ENCODE measurements at places on chromosomes 11 and 22. TPM values are rescaled to one million over a fixed set of nuclear protein-coding genes. Genes with fewer than 3 reads are reported as not detected.

The INPP5J gene
- 0.34 TPM for total RNA-seq

The C11orf97 gene
- total RNA-seq = not detected

The HEPN1 gene
- not detected for total RNA-seq

The CD3G gene
- total RNA-seq = 140 TPM

The PGA3 gene
- not detected for total RNA-seq

The SLC6A5 gene
- total RNA-seq = not detected

The OTOG gene
- not detected for total RNA-seq

The KRTAP5-7 gene
- total RNA-seq = not detected

The SLCO2B1 gene
- 0.26 TPM for total RNA-seq

The GLYATL2 gene
- not detected for total RNA-seq

The RIBC2 gene
- 6.5 TPM for total RNA-seq

The IGSF22 gene
- not detected for total RNA-seq

The GUCY1A2 gene
- total RNA-seq = 0.06 TPM

The GRM5 gene
- total RNA-seq = not detected

The DDIAS gene
- total RNA-seq = 6.1 TPM

The CFAP300 gene
- total RNA-seq = not detected

The ENTHD1 gene
- total RNA-seq = 0.58 TPM

The PNPLA3 gene
- total RNA-seq = 0.16 TPM

The ARHGEF17 gene
- total RNA-seq = 0.06 TPM

The PRR33 gene
- total RNA-seq = 0.11 TPM

The PKP3 gene
- not detected for total RNA-seq

The OR10A6 gene
- not detected for total RNA-seq

The ANO5 gene
- total RNA-seq = 0.03 TPM

The HEPHL1 gene
- total RNA-seq = not detected

The OR56A1 gene
- total RNA-seq = not detected
